ENCODE measurements at places on chromosomes 11 and 22.

GRCh38 chr22:29710922-29711593 lies 8.7 kb upstream of the CABP7 start:
- DNase-seq = no peak

- DNase-seq = no peak
These were observed 41.6 kb downstream of the CHRDL2 start for GRCh38 chr11:74689666-74690065.

GRCh38 chr11:91173701-91174100 lies 950.9 kb upstream of the CHORDC1 start:
- DNase-seq = no peak

- DNase-seq = peak; percentile 49
These were observed 30.8 kb upstream of the LRRC10B start for GRCh38 chr11:61477727-61478148.

DNA sequence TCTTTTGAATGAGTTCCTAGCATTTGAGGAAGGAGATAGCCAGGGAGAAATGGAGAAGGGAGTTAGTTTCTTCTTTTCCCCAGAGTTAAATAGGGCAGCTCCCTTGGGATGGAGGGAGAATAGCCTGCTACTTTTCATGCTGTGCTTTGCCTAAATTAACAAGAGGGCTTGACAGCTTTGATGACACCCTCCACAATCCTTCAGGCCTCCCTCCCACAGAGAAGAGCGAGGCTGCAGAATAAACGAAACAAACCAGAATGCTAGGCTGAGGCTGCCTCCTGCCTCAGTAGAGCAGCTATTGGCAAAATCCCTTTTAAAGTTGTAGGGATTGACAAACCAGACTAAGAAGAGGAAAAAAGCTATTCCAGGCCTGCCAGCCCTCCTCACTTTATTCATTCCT lies 94.6 kb downstream of the C11orf58 start:
- no peak for DNase-seq

DNA sequence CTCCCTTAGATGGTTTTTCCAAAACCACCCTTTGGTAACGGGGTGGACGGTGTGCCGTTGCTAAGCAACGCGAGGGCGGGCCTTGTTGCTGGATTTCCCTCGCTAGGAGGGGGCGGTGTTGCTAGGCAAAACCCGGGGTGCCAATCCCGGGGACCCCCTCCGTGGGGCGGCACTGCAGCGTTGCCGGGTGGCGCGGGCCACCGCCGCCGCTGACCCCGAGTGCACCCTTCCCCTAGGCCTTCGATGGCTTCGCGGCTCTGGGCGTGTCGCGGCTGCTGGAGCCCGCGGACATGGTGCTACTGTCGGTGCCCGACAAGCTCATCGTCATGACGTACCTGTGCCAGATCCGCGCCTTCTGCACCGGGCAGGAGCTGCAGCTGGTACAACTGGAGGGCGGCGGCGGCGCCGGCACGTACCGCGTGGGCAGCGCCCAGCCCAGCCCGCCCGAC lies 8.9 kb downstream of the EHBP1L1 start:
- no peak for DNase-seq

DNA sequence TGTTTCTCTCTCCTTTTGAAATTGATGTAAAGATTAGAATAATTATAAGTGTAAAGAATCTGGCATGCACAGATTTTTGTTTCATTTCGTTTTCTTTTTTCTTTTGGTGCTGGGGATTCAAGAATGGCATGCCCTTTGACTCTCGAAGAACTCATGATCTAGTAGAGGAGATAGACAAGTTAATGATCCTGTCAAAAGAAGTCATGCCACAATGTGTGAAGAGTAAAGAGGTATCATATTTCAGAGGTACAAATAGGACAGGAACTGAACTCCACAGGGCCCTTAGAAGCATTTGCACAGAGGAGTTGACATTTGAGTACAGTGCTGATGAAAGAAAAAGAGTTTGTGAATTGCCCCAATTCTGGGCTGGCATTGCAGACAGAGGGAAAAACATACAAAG lies 708.0 kb upstream of the ARHGAP42 start:
- DNase-seq = no peak

DNA sequence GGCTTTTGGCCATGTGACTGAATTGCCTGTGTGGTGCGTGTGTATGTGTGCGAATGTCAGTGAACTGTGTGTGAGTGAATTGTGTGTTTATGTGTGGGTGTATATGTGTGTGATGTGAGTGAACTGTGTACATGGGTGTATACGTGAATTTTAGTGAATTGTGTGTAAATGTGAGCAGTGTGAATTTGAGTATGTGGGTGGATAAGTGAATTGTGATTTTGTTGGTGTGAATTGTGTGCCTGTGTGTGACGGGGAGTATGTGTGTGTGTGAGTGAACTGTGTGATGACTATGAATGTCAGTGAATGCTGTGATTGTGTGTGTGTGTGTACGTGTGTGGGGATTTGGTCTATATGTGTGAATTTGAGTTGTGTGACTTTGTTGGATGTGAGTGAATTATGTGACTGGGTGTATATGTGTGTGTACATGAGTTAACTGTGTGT lies 3.5 kb downstream of the DDTL start:
- no peak for DNase-seq

GRCh38 chr11:37786214-37786755 lies 1188.2 kb upstream of the RAG2 start:
- DNase-seq = no peak

- no peak for DNase-seq
These were observed 28.5 kb downstream of the BTBD10 start for GRCh38 chr11:13434247-13435205.

- no peak for DNase-seq
These were observed 1888.9 kb downstream of the LRRC4C start for GRCh38 chr11:39570526-39570925.

DNA sequence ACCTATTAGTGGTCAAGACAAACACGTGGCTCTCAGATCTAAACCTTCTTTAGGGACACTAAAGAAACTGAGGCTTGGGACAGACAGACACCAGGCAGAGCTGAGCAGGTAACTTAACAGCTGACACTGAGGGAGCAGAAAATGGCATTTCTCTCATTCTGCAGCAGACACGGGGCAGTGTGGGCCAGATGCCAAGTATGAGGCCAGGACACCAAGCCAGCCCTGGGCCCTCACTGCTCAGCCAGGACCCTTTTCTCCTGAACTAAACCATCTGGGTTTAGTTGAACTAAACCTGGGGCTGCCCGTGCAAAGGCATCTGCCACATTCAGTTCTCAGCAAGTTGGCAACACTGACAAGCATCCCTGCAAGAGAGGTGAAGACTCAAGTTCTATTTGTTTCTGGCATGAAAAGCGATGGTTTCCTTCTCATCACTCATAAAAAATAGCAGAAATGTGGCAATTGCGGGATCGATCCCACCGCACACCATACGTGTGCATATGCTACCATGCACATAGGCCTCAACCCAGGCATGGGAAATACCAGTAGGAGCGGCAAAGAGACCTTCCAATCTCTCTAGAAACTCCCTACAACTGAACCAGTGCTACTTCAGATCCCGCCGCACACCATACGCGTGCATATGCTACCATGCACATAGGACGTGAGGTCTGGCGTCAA lies 100.1 kb upstream of the BID start:
- no peak for DNase-seq

DNA sequence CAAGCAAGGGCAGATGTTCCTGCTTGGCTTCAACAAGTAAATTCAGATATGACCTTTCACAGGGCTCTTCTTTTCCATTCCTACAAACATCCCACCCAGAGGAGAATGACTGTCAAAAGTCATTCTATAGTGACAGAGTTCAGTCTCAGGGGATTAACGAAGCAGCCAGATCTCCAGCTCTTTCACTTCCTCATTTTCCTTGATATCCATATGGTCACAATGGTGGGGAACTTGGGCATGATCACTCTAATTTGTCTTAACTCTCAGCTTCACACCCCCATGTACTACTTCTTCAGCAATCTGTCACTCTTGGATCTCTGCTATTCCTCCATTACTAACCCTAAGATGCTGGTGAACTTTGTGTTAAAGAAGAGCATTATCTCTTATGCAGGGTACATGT lies 15.0 kb upstream of the OR8B8 start:
- DNase-seq = no peak

DNA sequence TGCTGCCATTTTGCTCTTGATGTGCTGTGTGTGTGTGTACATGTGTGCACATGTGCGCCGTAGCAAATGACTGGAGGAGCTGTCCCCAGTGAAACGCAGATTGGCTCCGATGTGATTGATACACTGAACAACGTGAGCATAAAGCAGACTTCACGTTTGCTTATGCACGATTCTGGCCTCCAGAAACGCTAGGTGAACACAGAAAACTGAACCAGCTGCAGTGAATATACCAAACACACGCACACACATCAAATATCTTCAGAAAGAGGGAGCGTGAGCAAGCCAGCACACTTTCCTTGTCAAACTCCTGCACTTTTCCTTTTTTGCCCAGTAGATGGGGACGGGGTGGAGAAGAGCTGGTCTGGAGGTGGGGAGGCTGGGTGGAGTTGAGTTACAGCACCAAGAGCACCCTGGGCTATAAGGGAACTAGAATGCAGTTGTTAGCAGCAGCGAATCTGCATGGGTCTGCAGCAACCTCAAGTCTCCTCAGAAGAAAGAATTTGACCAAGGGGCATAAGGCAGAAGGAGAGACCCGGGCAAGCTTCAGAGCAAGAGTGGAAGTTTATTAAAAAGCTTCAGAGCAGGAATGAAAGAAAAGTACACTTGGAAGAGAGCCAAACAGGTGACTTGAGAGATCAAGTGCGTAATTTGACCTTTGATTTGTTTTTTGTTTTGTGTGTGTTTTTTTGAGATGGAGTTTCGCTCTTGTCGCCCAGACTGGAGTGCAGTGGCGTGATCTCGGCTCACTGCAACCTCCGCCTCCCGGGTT lies 77.8 kb upstream of the CADM1 start:
- DNase-seq = no peak

DNA sequence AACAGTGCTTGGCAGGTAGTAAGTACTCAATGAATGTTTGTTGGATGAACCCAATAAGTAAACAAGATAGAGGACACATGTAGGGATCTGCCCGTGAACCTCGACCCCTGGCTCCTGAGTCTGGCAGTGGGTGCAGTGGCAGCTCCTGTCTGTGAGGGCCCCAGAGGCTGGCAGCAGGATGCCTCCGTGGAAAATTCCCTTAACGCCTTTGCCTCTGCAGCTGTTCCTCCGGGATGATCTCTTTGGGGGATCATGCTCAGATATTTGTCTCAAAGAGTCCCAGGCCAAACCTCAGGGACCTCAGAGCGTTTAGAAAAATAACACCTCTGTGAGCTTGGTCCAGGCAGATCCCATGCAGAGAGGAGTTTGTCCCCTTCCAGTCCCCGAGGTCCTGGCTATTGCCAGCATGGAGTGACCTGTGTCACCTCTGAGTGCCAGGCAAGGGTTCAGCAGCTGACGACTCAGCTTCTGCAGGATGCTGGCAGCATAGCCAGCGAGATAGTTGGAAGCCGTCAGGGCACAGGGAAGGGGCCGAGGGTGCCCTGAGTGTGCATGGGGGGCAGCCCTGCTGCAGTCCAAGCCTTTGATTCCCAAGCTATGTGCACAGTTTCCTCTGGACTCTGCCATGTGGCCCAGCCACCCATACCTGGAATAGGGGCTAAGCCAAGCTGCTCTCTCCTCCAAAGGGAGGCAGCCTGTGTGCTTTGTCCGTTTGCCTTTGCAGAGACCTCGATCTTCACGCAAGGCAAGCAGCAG lies 613 bp upstream of the MCHR1 start:
- DNase-seq = no peak

GRCh38 chr11:131899950-131900580 lies 529.6 kb downstream of the NTM start:
- no peak for DNase-seq

- DNase-seq = no peak
These were observed 1.0 kb downstream of the KCNJ4 start for GRCh38 chr22:38453996-38454352.

GRCh38 chr11:110778343-110778742 lies 66.1 kb upstream of the ARHGAP20 start:
- no peak for DNase-seq
